ENCODE measurements at places on chromosomes 6 and 20.

- DNase-seq: no peak
These were observed 30.1 kb downstream of the OR2B6 start for GRCh38 chr6:27986928-27987725.

DNA sequence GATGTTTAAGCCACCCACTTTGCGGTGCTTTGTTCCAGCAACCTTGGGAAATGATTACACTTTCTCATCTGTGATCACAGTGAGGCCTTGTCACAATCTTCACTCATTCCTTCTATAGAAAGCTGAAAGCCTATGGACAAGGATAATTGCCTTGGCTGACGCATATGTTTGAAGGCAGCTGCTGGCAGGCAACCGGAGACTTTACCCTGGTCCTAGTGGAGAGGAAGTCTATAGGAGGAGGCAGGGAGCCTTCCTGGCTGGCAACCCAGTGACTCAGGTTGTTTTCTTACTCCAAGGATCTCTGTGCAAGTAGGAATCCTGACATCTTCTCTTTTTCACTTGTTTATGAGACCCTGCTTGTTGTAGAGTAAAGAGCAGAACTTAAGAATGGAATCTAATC is 34.1 kb upstream of the ESR1 start:
- DNase-seq: no peak

- DNase-seq: no peak
These were observed 79.0 kb upstream of the MRPS10 start for GRCh38 chr6:42296614-42297013.

- no peak for DNase-seq
These were observed 259.3 kb downstream of the NRN1 start for GRCh38 chr6:5747379-5747778.

- DNase-seq: no peak
These were observed 87.7 kb downstream of the CEBPB start for GRCh38 chr20:50278377-50278683.

GRCh38 chr6:6612308-6612707 is 23.8 kb downstream of the LY86 start:
- no peak for DNase-seq

DNA sequence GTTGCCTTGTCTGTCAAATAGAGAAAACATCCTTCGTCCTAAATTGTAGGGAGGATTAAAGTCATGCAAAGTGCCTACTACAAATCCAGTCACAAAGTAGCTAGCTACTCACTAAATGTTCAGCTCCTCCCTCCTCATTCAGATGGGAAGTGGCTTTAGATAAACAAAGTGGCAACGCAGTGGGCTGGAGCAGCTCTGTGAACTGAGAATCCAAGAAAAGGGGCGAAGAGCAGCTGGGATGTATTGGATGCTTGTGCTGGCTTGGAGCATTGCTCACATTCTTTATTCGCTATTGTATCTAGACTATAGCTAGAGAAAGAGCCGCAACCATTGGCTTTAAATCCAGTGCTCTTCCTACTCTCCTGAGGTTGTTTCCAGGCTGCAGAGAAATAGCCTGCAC is 10.3 kb downstream of the MOG start:
- no peak for DNase-seq

DNA sequence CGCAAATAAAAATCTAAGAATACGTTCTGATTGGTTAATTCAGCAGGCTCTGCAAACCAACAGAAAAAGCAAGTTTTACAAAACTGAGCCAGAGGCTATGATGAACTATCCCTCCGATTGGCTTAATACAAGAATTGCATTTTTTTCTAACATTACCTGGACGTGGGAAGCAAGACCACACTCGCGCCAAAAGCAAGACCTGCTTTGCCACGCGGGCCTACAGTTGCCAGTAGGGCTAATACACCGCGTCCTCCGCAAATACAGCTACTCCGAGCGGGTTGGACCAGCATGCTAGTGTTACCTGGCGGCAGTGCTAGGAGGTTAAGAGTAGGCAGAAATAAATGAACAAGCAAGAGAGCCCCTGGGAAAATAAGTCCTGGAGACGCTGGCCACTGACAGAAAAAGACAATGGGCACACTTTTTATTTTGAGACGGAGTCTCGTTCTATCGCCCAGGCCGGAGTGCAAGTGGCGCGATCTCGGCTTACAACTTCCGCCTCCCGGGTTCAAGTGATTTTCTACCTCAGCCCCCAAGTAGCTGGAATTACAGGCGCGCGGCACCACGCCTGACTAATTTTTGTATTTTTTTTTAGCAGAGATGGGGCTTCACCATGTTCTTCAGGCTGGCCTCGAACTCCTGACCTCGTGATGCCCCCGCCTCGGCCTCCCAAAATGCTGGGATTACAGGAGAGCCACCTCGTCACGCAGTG is 131.9 kb upstream of the BTN3A2 start:
- DNase-seq: peak; percentile 34

DNA sequence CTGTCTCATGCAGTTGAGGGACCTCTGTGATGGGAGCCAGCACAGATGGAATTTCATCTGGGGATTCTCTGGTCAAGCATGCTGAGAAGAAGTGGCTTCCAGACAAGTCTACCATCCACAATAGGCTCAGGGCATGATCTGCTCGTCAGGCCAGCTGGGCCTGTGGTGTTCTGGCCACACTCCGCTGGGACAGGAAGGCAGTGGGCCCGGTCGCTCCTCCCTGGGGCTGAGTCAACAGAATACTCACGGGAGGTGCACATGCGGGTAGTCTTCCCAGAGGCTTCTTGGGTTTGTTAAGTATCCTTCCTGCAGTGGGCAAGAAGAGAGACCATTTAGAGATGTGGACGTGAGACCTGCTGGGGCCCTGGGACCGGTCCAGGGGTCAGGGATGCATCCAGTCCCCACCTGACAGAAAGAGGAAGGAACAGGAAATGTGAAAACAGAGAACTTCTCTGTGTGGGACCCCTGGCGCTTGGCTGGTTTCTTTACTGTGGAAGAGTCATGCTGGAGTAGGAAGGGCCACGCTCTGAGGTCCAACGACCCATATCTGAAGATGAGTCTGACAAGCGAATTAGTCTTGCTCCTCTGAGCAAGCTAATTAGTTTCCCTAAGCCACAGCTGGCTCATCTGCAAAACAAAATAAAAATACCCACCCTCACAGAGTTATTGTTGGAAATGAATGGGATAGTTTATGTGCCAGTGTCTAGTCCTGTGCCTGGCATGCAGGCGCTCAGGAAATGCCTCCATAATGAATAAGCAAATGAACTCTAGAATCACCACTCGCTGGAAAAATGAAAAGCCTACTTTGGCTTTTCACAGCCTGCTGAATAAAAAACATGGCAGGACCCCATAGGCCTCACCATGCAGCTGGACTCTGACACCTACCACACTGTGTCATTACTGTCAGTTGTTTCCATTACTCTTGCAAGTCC is 67.3 kb downstream of the TRAM2 start:
- DNase-seq: no peak

- no peak for DNase-seq
These were observed 22.1 kb downstream of the DEK start for GRCh38 chr6:18242062-18242851.

DNA sequence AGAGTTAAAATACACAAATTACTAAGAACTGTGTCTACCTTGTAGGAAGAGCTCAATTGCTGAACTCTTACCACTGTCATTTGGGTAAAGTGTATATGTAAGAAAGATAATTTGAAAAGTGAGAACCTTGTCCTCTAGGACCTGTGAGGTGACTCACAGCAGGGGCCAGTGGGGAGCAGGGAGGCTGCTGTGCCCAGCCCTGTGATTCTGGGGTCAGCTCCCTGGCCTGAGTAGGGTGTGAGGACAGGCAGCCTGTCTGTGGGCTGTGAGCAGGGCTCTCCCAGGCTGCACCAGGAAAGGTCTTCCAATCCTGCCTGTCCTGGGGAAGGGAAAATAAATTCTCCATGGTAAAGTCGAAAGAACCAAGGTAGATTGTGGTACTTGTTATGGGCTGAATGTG is 27.3 kb upstream of the SIRPG start:
- no peak for DNase-seq

DNA sequence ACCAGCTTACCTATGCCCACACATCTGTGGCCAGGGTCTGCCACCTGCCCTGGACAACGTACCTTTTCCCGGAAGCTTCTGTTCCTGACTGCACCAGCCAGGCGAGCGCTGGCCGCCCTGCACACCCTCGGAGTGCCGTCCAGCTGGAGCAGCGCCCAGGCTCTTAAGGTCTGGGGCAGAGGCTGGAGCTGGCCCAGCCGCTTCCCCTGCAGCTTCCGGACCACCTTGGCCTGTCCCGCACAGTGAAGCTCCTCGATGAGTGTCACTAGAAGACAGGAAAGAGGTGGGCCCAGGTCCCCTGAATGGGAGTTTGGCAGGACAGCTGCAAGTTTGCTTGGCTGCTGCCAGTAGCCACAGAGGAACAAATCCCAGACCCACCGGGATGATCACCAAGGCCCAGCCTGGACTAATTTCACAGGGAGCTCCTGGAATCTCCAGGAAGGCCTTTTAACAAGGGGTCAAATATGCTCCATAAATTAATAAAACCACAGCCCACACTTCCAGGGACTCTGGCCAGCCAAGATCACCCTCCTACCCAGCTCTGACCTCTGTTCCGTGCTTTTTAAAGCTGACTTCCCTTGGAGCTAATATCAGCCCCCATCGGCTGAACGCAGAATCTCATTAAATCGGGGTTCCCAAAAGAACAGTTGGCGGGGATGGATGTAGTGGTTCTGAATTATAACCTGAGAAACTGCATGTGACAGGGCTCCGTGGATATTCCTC is 82.3 kb downstream of the PTPN1 start:
- DNase-seq: no peak

DNA sequence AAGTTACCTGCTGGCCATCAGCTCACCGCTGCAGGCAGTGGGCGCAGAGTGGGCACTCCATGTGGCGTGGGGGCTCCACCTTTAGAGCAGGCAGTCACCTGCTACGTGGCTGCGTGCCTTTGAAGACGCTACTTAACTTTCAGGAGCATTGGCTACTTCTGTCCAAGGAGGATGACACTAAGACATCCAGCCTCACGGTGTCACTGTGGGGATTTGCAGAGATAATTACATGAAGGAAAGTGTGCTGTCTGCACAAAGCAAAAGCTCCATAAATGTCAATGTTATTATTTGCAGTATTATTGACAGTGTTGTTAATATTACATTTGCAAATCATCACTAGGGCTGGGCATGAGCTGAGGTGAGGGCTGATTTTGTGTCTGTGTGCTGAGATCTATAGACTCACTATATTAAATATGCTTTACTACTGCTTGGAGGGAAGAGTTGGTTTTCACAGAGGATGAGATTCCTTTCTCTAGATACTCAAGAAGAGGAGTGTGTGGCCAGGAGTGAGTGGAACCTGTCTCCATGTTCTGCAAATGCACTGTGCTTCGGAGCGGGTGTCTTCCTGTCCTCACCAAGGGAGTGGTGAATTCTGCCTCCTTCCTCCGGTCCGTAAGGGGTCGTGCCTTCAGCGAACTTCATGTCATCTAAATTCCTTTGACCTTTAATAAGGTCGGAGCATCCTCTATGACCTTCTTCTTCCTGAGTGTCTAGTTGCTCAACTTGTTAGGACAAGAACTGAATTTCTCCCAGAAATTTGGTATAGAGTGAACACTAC is 165.8 kb upstream of the SYNDIG1 start:
- no peak for DNase-seq

DNA sequence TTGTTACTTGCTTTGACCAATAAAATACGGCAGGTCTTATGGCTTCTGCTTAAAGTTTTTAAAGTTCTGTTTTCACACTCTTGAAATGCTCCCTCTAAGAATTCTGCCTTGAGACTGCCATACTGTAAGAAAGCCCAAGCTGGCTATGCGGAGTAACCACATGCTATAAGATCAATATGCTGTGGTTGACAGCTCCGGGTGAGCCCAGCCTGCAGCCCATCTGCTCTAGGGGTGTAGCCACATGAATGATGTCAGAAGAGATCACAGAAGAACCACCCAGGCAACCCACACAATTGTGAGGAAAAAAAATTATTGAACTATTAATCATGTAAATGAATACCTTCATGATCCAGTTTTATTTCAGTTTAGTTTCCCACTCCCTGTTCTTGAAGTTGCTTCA is 26.1 kb upstream of the SH3BGRL2 start:
- DNase-seq: no peak

GRCh38 chr6:22921828-22922227 is 352.5 kb downstream of the HDGFL1 start:
- DNase-seq: no peak

DNA sequence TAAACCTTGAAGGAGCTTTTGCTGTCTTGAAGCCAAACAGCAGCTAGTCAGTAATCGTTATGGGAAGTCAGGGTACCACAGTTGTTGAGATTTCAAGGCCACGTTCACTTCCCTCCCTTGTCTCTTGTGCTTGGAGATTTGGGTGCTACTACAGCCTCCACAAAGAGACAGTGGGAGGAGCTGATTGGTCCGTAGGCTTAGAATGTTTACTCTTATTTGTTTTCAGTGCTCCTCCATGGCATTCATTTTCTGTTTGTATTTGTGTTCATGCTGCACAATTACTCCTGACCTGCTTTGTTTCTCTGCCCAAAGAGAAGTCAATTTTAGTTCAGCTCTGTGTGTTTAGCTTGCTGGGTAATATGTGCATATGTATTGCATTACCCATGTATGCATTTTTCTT is 147.7 kb downstream of the PRL start:
- no peak for DNase-seq

DNA sequence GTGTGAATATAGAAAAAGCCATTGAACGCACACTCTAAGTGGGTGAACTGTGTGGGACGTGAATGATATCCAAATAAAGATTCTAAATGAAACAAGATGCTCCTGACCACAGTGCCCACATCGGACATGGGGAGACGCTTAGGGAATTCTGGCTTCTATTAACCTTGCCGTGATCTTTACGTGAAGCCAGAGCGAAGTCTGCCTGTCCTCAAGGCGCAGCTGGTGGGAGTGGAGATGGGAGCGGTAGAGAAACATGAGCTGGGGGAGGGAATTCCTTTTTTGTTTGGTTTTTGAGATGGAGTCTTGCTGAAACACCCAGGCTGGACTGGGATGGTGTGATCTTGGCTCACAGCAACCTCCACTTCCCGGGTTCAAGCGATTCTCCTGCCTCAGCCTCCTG is 46.0 kb downstream of the VSTM2L start:
- DNase-seq: no peak

- no peak for DNase-seq
These were observed 425.3 kb downstream of the KIF16B start for GRCh38 chr20:16147916-16148315.

- DNase-seq: no peak
These were observed 658.0 kb upstream of the NOX3 start for GRCh38 chr6:156113631-156114030.

DNA sequence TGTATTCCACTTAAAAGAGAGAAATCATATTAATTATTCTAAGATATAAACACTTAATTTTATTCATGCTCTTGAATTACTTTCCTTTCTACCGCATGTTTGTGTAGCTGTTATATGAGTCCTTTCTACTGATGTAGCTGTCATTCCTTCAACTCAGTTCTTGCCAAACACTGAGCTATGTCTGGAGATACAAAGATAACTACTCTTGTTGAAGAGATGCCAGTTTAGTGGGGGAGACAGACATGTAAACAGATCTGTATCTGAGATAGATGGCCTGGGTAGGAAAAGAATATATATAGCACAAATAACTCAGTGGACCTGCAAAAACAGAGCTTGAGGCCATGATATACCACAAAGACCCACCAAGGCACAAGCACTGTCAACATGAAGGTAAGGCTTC is 157.3 kb downstream of the BTBD9 start:
- DNase-seq: no peak

GRCh38 chr6:162899148-162899547 is 171.4 kb downstream of the PACRG start:
- no peak for DNase-seq

GRCh38 chr6:5034736-5035135 is 30.9 kb upstream of the RPP40 start:
- DNase-seq: no peak

Data from activated naive CD4-positive, alpha-beta T cell treated with Interleukin-2 at 50 U/mL for 16 hours (primary cell).